Activated T-helper 9 cell treated with anti-CD3 and anti-CD28 coated beads, Interleukin-2, amount 50 U/mL, for 16 hours (primary cell): ENCODE measurements at places on chromosomes 16 and 17.

DNA sequence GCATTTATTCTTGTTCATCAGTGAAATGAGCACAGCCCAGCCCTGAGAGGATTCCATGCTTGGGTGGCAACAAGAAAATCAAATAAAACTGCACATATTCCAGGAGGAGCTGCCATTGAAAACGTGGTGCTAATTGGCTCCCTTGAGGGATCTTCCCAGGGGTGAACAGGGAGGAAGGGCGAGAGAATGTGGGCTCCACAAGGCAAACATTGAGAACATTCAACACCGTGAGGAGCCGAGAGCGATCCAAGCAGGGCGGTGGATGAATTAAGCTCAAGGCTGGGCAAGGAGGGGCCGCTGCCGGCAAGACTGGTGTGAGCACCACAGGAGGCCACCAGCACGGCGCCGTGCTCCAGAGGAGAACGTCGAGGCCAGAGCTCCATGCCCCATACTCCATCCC, 166.9 kb downstream of the C16orf95 start:
- DNase-seq, result no peak

- DNase-seq, result no peak
Observed at GRCh38 chr16:20409398-20410120, at the start of gene ACSM5. TSS of gene ACSM5 (plus strand) at chr16:20409534. CDS start at chr16:20411485, 1,951 bp downstream.

- no peak for DNase-seq
Observed at GRCh38 chr17:12620200-12620720, 45.4 kb upstream of the MYOCD start.

DNA sequence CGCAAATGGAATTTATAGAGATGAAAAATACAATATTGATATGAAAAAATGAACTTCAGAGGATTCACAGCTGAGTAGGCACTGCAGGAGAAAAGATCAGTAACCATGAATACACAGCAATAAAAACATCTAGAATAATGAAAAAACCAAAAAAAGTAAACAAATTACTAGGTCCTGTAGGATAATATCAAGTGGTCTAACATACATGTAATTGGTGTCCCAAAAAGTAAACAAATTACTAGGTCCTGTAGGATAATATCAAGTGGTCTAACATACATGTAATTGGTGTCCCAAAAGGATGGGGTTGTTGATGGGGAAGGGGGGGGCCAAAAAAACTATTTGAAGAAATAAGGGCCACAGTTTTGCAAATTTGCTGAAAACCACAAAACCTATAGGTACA, 43.4 kb downstream of the ZNF18 start:
- DNase-seq, result no peak

DNA sequence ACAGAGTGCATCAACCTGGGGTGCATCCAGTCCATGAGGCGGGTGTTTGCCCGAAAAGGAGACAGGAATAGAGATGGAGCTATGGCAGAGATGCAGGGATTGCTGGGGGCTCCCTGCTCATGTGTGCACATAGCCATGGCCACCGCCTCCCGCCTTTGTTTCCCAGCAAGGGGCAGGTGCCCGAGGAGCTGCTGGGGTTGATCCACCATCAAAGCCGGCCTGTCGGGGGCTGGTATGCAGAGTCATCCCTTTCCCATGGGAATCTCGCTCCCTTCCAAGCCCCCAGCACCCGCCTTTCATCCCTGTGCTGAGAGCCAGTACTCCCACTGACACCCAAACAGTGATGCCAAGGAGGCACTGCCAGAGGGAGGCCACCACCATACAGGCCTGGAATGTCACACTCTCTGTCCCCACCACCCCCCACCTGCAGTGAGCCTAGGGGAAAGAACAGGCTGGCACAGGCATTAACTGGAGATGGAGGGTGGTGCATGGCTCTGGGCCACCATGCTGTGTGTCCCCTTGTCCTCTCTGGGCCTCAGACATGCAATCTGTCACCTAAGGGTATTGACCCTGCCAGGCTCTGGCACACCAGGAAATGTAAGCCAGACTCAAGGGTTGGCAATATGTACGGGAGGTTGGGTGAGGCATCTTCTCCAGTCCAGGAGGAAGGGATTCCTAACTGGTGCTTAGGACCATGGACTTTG, 65.1 kb downstream of the SREBF1 start:
- no peak for DNase-seq

GRCh38 chr16:72270531-72270930, 98.6 kb upstream of the PMFBP1 start:
- DNase-seq, result no peak
